ENCODE measurements at places on chromosomes 12 and 14. TPM values are rescaled to one million over a fixed set of nuclear protein-coding genes. Genes with fewer than 3 reads are reported as not detected.
A peak's percentile ranks its signal among the peaks of the same experiment; 100 is the strongest.

BRAP gene
- total RNA-seq, result 23.9 TPM

FBXO33 gene
- 9.5 TPM for total RNA-seq

KRT73 gene
- total RNA-seq, result not detected

GRCh38 chr12:122412851-122413433, 9.5 kb downstream of the CLIP1 start:
- H3K36me3 ChIP-seq, result no peaks in the 10 kb centered on the region
- peaks cover 30% of the 10 kb centered on the region for H3K4me1 ChIP-seq
- peak; percentile 92 for DNase-seq

INSM2 gene
- total RNA-seq, result not detected

DNA sequence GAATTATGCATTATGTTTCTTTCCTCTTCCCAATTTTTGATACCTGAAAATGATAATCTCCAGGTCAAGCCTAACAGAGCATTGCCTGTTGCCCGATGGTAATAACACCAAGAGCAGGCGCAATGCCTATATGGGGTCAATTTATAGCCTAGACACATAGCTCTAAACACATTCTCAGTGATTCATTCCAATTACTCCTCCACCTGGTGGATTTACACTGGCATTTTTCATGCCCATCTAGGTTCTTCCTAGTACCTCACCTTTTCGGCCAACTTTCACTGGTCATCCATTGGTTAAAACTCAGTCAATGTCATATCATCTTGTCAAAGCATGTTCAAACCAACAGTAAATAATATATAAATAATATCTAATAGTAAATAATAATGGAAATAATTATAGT, 53.1 kb downstream of the EIF2S3B start:
- no peak overlapping the region for H3K4me3 ChIP-seq
- no peak overlapping the region for H3K27ac ChIP-seq
- no peaks in the 10 kb centered on the region for H3K27me3 ChIP-seq
- no peaks in the 10 kb centered on the region for H3K36me3 ChIP-seq

DNA sequence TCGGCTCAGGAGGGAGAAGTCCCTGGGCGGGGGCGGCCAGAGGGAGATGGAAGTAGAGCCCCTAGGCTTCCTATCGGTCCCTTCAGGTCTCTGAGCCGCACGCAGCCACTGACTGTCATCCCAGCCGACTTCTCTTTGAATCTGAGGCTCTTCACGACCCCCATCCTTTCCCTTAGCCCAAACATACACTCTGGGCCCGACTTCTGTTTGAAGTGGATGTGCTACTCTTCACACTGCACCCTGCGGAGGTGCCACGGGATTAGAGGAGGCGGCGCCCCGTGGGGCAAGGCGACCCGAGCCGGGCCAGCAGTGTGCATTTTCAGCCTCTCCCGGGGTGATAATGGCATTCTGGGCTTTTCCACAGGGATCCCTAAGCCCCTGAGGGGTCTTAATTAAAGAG, 6.0 kb upstream of the DACT1 start:
- peaks cover 1% of the 10 kb centered on the region for H3K4me1 ChIP-seq
- peaks cover 30% of the 10 kb centered on the region for H3K27me3 ChIP-seq
- no peak overlapping the region for H3K4me3 ChIP-seq
- no peaks in the 10 kb centered on the region for H3K36me3 ChIP-seq

BIN2 gene
- not detected for total RNA-seq

GRCh38 chr12:20272161-20272560, 96.2 kb upstream of the PDE3A start:
- H3K4me3 ChIP-seq, result no peak overlapping the region
- no peak for DNase-seq
- H3K36me3 ChIP-seq, result no peaks in the 10 kb centered on the region
- H3K27ac ChIP-seq, result no peak overlapping the region

DNA sequence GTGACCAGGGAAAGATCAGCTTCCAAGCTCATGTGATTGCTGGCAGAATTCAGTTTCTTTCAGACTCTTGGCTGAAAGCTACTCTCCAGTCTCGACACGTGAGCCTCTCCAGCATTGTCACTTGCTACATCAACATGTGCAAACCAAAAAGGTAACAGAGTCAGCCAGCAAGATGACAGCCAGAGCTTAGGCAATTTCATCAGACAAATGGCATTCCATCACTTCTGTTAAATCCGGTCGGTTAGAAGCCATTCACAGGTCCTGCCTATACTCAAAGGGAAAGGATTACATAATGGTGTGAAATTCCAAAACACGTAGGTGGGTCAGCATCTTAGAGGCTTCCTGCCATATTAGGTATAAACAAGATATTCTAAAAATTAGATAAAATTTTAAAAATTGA, 700.9 kb downstream of the AACS start:
- peaks cover 12% of the 10 kb centered on the region for H3K27me3 ChIP-seq
- no peak overlapping the region for H3K27ac ChIP-seq
- H3K4me3 ChIP-seq, result no peak overlapping the region
- H3K4me1 ChIP-seq, result no peaks in the 10 kb centered on the region
- no peaks in the 10 kb centered on the region for H3K36me3 ChIP-seq

DNA sequence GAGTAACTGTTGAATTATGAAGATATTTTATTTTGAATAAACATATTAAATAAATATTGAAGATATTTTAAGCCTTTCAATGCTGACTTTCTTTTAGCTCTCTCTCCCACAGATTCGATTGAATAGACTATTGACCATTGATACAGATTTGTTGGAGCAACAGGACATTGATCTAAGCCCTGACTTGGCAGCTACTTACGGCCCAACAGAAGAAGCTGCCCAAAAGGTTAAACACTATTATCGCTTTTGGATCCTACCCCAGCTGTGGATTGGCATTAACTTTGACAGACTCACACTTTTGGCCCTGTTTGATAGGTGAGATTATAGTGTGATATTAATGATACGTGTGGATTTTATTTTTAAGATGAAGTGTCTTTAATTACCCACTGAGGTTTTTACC, 105.6 kb downstream of the PCNX1 start:
- peaks cover 22% of the 10 kb centered on the region for H3K36me3 ChIP-seq
- no peaks in the 10 kb centered on the region for H3K4me1 ChIP-seq
- H3K27ac ChIP-seq, result no peak overlapping the region
- H3K27me3 ChIP-seq, result no peaks in the 10 kb centered on the region
- H3K4me3 ChIP-seq, result no peak overlapping the region
- DNase-seq, result no peak

TAS2R7 gene
- not detected for total RNA-seq

Measured in A673 (cell line).